LNCaP clone FGC (cell line): ENCODE measurements at places on chromosomes 5 and 9.

DNA sequence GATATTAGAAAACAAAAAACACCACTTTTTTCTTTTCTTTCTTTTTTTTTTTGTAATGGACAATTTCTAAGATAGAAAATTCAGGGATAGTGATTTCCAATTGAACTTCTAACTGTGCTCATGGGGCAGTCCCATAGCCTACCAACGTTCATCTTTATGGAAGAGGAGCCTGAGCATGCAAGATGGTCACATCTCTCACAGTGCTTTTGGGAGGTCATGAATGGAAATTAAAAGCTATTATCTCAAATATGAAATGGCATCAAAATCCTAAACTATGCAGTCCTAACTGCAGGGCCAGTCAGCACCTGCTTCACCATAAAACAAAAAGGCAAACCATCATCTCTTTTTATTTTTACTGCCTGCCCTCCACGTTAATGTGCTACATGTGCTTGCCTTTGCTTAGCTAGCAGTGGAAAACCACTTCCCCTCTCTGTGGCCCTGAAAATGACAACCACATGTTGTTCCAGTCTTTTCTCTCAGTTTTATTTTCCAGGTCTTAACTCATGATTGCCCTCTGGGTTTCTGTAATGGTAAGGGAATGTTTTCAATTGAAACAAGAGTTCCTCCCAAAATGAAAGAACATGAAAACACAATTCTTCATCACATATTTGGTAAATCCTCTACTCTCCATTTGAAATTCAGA, 16.7 kb downstream of the IFNB1 start:
- no peak for DNase-seq

GRCh38 chr5:72618708-72619107, 111.5 kb upstream of the ZNF366 start:
- no peak for DNase-seq

- no peak for DNase-seq
Observed at GRCh38 chr9:37383876-37384746, 38.4 kb upstream of the GRHPR start.

DNA sequence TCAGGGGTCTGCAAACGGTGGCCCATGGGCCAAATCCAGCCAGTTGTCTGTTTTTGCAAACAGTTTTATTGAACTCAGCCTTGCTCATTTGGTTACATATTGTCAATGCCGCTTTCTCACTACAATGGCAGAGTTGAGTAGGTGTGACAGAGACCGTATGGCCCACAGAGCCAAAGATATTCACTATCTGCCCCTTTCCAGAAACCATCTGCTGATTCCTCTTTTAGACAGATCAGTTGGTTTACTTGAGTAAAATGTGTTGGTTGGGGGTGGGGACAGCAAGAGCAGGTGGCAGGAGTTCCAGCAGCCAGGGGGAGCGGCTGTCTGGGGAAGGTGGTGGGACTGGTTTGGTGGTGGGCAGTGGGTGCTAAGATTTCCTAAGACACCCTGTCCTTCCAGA, 54.8 kb downstream of the COL27A1 start:
- DNase-seq: no peak

DNA sequence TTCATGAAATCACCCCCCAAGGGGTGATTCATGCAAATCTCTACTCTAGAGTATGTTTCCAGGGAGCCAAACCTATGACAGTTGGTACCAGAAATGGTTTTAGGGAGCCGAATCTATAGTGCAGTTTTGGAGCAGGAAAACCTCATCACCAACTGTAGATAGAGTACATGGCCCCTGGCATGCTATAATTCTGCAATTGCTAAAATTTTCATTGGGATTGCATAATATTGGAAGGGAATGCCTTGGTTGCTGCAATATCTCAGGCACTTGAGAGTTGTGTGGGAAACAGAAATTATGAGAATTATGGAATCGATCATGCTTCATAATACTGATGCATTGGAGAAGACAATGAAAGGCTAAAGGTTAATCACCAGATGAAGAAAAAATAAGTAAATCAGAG, 148.2 kb upstream of the PLPPR1 start:
- no peak for DNase-seq

GRCh38 chr5:73902327-73903051, 276.5 kb downstream of the ARHGEF28 start:
- DNase-seq: peak; percentile 71

DNA sequence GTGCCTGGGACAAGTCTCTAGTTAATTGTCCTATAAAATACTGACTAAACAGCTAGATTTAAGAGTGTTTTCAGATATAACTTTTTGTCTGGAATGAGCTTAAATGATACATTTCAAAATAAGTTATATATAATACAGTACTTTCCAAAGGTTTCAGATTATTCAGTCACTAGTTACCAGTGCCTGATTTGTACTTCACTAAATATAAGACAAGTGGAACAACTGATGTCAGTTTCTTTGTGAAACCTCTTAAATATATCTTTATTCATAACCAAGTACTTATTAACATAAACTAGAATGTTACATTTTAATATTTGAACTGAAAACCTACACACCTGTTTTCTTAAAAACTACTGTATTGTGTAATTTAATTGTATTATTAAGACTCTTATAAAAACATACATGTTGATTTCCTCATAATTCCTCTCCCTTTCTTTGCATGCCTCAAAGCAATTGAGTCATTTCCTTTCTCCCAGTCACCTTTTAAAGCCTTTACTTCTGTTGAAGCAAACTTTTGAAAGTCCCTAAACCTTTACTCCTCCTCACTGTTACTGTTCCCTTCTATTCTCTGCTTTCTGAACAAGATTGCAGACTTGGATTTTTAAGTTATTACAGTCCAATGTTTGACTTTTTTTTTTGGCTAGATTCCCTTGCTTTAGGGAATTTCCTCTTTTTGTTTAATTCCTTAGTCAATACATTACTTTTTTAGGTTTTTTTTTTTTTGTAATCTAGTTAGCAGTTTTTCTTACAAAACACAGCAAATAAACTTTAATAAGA, 8.7 kb upstream of the SEMA6A start:
- no peak for DNase-seq

- DNase-seq: no peak
Observed at GRCh38 chr5:5619546-5619945, 197.1 kb downstream of the ICE1 start.

DNA sequence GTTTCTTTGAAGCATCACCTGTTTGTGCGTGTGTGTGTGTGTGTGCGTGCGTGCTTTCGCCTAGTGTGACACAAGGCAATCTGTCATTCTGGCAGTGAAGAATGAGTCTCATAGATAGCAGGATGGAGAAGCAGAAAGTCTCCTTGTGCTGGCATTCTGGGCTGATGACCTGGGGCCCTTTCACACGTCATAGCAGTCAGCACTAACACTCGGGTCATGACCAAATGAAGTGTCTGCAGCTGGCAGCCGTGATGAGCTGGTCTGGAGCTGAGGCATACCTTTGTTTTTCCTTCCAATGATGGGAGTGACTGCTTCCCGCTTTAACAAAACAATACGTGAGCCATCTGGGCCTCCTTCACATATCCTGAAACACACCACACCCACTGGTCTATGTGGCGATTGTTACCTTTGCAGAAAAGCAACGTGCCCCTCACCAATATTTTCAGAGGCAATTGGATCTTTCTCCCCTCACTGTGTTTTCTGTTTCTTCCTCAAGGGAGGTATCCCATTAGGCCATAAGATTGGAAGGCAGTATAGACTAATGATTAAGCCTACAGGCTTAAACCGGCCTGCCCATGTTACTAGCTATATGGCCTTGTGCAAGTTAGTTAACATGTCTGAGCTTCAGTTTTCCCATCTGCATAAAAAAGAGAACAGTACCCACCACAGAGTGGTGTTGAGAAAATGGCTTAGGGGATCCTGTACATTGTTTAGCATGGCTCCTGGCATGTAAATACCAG, 88.8 kb downstream of the SREK1 start:
- no peak for DNase-seq

DNA sequence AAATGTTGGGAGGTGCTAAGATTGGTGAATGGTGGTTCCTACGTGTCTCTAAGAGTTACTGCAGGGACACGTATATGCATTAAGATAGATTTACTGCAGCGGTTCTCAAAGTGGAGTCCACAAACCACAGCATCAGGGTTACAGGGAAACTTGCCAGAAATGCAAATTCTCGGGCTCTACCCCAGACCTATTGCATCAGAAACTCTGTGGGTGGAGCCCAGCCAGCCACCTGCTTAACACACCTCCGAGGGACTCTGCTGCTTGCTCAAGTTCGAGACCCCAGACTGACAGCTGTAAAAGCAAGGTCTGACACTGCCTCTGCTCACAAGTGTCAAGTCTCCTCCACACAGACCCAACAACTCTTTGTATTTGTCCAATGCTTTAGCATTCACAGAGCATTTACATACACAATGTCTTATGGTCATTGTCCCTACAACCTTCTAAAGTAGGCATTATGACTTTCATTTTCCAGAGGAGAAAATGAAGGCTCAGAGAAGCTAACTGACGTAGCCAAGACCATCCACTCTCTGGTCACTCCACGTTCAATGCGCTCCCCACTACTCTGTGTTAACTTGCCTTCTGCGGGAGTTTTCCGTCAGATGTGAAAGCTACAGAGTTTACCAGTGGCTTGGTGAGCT, 48.8 kb downstream of the HSD17B3 start:
- DNase-seq: no peak

- no peak for DNase-seq
Observed at GRCh38 chr5:43608406-43608805, 5.4 kb downstream of the NNT start.

GRCh38 chr9:126677188-126678084, 63.7 kb downstream of the LMX1B start:
- DNase-seq: no peak

DNA sequence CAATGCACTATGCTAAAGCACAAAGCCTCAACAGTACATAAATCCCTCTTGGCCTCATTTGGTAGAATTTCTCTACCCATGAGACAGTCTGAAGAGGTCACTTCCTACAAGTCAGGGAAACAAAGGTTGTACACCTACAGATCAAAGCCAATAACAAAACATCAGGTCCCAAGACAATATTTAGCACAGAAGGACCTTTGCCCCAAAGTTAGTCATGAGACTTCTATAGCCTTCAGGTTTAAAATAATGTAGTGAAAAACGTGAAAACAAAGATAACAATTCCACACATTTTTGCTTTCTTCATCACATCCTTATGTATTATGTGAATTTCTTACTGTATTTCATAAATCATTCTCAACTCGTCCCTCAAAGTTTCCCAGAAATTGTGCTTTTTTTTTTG, 15.8 kb downstream of the AFF4 start:
- no peak for DNase-seq

- no peak for DNase-seq
Observed at GRCh38 chr9:20476912-20477521, 145.3 kb downstream of the MLLT3 start.

DNA sequence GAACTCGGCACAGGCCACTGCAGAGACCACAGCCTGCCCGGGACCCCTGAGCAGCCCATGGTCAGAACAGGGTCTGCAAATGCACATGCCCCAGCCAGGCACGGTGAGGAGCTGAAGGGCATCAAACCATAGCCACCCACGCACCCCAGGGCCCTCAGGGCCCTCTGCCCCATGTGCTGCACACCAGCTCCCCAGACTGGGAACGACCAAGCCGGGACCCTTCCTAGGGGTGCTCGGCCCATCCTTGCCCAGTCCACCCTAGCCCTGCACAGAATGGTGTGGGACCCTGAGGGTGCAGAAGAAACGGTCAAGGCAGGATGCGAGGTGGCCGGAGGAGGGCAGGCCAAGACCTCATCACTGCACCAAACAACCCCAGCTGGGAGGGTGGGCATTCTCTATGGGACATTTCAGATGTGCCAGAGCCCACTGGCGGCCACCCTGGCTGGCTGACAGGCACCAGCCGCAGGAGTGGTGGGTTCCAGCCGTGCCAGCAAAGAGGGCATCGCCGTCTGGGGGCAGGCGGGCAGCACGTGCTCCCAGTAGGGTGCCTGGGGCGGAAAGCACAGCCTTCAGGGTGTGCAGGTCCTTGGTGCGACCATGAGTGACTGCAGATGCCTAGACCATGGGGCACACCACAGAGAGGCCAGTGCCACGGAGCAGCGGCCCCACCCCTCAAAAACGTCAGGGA, 16.4 kb downstream of the SLC12A7 start:
- no peak for DNase-seq

DNA sequence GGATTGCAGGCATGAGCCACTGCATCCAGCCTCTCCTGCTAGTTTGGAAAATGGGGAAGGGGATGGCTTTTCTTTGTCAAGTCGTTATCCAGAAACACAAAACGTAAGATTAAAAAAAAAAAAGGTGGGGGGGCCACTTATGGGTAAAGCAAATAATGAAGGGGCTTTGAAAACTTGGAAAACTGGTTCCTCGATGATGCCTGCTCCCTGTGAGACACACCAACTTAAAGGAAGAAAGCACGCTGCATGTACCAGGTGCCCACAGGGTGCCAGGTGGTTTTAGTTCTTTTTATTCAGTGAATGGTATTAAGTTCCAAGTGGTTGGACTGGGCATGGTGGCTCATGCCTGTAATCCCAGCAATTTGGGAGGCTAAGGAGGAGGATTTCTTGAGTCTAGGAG, 170.1 kb downstream of the GOLPH3 start:
- DNase-seq: no peak

GRCh38 chr5:123138774-123139173, 49.7 kb downstream of the PRDM6 start:
- DNase-seq: no peak

DNA sequence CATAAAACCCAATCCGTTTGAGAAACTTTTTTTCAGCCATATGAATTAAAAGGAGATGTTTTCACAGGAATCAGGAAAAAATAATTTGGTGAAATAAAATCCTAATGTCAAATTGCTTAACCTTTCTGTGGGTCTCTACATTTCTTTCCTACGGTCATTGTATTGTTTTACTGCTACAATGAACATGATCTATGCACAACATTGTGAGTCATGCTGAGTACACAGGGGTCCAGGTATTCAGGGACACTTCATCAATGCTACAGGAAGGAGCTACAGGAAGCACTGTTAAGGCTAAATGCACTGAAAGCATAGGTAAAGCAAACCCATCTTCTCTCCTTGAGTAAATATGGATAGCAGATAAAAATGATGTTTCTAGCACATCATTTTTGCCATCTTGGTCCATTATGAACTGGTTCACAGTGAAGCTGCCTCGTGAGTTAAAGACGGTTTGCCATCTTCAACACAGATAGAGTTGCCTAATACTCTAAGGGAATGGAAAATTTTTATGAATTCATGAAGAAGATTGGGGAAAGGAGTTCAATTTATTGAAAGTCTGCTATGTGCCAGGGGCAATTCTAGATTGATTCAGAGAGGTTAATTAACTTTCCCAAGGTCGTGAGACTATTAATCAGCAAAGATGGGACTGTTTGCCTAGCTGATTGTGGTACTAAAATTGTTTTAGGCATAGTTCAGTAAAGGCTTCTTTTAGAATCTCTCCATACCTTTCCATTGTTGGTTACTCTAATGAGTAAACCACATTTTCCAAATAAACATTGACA, 85.5 kb downstream of the DIRAS2 start:
- DNase-seq: no peak

DNA sequence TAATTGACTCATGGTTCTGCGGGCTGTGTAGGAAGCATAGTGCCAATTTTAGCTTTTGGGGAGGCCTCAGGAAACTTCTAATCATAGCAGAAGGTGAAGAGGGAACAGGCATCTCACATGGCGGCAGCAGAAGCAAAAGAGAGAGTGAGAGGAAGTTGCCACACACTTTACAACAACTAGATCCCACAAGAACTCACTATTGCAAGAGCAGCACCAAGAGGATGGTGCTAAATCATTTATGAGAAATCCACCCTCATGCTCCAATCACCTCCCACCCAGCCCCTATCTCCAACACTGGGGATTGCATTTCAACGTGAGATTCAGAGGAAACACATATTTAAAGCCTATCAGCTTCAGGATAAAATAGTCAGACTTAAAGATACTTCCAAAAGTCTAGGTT, 36.1 kb upstream of the LPAR1 start:
- DNase-seq: no peak

GRCh38 chr5:71782771-71783770, 64.0 kb downstream of the CARTPT start:
- DNase-seq: no peak
